Cortex of kidney (tissue), 1 donor: ENCODE measurements at places on chromosomes 11 and 22.

GRCh38 chr22:46274381-46274780, 6.6 kb downstream of the TTC38 start:
- no peak for DNase-seq

GRCh38 chr11:29395555-29396072, 621.2 kb downstream of the KCNA4 start:
- no peak for DNase-seq

DNA sequence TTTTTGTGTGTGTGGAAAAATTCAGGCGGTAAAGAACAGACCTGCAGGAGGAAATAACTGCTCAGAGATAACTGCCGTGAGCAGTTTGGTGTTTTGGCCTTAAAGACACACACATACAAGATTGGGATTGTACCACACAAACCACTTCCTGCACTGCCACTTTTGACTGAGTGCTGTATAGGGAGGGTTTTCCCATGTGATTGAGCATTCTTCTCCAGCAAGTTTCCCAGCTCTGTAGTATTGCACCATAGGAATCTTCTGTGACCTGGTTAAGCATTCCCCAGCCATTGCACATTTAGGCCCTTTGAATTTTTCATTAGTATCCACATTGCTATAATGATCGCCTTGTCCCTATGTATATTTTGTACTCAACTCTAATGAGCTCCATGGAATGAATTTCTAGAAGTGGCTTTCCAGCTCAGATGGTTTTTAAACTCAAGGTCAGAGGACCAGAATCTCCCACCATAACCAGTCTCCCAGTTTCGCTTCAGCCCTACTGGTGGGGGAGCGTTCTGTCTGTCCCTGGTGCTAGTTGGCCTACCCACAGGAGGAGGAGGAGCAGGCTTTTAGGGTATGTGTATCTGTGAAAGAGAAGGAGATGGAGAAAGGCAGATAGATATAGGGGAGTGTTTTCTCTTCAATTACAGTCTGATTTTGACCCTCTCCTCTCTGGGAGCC, 9.3 kb downstream of the CD82 start:
- DNase-seq, result no peak

- no peak for DNase-seq
Observed at GRCh38 chr11:107623183-107623582, 32.2 kb downstream of the ELMOD1 start.

- DNase-seq, result no peak
Observed at GRCh38 chr11:19774817-19775580, 62.4 kb downstream of the NAV2 start.

GRCh38 chr22:24989541-24989951, 37.0 kb downstream of the KIAA1671 start:
- no peak for DNase-seq

- DNase-seq, result no peak
Observed at GRCh38 chr11:14577835-14578529, 57.8 kb upstream of the PSMA1 start.

DNA sequence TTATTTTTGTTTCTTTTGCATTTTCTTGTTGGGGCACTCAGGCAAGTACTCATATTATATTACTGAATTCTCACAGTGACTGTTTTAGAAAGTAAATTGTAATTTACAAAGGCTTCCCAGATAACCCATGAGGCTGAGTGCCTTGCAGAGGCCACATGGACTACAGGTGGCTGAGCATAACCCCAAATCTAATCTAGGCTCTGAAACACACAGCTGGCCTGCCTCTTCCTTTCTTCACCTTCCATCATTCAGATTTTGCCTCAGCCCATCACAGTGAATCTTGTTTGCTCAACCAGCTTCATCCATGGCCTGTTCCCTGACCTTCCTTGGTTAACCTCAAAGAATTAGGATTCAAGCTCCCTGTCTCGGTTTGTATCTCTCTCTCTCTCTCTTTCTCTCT, 78.5 kb upstream of the PRDM11 start:
- DNase-seq, result no peak

- no peak for DNase-seq
Observed at GRCh38 chr22:36831206-36831605, 14.4 kb upstream of the PVALB start.

GRCh38 chr11:26026078-26026477, 305.9 kb upstream of the ANO3 start:
- DNase-seq, result no peak

GRCh38 chr11:10255388-10256125, 38.5 kb downstream of the SBF2 start:
- DNase-seq, result no peak

DNA sequence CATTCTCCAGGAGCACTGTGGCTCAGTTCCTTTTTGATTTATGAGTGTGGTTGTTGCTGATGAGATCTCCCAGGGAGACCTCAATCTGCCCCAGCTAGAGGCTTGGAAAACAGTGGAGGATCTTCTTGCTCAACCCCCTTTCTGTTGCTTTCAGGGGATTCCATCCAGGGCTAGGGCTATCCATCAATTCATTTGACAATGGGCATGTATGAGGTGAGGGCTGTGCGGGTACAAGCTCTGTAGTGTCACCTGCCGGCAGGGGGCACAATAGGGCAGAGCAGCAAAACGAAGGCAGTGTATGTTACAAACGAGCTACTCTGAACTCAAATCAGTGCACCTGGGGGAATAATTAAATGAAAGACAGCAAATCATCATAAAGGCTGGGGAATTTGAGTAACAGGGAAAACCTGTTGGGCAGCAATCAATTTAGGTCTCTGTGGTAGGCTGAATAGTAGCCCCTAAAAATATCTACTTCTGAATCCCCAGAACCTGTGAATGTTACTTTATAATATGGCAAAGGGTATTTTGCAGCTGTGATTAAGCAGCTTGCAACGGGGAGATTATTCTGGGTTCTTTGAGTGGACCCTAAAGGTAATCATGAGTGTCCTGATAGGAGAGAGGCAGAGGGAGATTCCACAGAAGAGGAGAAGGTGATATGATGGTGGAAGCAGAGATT, 170.3 kb upstream of the ZBED5 start:
- no peak for DNase-seq

GRCh38 chr11:69499186-69499917, 17.9 kb downstream of the LINC01488 start:
- DNase-seq, result no peak

GRCh38 chr11:126754591-126755426, 245.8 kb downstream of the KIRREL3 start:
- DNase-seq, result no peak

GRCh38 chr11:10564696-10565318, 3.7 kb downstream of the LYVE1 start:
- no peak for DNase-seq

DNA sequence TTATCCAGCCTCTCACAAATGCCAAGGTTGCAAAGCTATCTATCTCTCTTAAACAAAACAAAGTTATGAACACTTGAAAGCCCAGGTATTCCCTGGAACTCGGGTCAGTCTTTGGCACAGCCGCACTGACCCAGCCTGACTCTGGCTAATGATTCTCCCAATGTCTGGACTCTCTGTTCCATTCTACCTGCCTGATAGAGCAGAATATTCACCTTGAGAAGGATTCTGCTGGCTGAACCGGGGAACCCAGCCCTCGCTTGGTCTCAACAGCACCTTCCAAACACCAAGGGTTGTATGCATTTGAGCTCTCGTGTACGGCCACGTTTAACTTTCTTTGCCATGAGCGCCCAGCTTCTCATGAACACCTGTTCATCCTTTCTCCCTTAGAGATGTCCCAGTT, 116.8 kb downstream of the ZBTB16 start:
- DNase-seq, result no peak

GRCh38 chr11:24233041-24233440, 263.8 kb upstream of the LUZP2 start:
- DNase-seq, result no peak

DNA sequence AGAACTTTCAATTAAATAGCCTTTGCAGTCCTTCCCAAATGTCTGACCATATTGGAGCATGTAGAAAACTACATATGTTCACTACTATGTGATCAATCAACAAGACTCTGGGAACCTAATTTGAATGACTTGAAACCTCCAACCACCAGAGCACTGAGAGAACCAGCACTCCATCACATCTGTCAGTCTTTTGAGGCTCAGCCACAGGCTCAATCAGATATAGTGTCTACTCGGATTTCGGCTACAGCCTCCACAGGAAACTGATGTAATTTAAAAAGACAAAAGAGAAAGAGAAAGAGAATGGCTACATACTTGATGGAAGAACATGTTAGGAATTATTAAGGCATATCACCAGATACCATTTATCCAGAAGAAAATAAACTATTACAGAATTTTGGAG, 859.0 kb downstream of the FAM181B start:
- DNase-seq, result no peak

GRCh38 chr22:37275622-37276021, 6.7 kb upstream of the CYTH4 start:
- no peak for DNase-seq

- DNase-seq, result no peak
Observed at GRCh38 chr11:62842171-62842741, 2.9 kb upstream of the WDR74 start.

GRCh38 chr11:94544646-94545263, 1.0 kb downstream of the FUT4 start:
- DNase-seq, result no peak

DNA sequence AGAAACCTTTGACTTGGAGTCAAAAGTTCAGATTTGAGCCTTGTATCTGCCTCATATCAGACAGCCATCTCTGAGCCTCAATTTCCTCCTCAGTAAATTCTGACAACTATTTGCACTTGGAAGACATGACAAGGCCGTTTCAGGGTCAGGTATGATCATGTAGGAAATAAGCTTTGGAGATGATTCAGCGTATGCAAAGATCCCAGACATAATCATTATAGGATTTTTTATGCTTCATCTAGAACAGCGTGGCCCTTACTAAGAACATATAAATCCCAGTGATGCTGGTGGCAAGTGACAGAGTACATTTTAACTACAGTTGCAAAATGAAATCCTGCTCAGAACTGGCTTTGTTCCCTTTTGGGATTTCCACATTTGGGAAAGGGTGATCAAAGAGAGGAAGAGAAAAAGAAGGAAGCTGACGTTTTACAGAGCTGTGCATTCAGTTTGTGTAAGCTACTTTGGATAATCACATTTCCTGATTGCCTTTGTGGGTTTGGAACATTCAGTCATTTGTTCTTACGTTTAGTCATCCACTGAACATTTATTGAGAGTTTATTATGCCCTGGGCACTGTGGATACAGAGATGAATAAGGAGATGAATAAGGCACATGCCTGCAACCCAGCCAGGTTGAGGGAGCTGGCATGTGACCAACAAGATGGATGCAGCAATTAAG, 81.9 kb upstream of the HEPHL1 start:
- no peak for DNase-seq

DNA sequence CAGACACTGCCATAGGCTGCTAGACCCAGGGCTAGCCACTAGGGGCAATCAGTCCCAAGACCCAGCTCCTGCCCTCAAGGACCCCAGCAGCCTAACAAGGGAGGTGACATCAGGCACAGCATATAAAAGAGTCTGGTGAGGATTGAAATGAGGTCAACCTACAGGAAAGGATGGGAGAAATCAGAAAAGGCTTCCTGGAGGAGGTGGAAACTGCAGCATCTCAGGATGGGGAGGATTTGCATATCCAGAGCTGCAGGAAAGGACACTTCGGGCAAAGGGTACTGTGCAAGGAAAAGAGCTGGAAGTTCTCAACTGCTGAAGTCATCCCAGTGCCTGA, 2.9 kb upstream of the ARFGAP2 start:
- DNase-seq, result no peak

DNA sequence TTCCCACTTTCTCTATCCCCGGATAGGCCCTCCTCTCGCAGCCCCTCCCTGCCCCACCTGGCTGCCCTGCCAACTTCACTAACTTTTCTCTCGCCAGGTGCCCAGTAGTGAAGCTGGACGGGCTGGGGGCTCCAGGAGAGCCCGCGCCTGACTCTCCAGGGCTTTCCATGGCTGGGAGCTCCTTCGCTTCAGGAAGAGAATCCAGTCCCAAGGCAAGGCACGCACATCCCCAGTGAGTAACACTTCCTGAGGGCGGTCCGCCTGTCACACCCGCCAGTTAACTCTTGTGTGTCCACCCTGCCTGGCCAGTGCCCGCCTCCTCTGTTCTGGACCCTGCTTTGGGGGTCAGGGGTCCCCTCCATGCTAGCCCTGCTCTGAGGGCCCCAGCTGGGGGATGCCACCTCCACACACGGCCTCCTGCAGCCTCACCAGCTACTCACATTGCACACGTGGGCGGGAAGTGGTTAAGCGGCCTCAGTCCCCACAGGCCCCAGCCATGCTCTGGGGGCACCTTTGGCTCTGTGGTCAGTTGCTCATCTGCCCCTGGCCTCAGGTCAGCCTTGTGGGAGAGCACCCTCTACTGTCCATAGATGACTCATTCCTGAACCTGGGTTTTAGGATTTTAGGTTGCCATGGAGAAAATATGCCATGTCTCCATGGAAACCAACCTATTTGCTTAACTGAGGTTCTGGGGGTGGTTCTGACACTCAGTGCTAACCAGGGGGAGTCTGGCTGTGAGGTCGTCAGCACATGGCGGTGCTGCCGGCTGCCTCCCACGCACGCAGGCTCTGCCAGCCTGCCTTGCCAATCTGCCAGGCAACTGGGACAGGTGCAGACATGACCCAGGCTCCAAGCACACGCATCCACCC, at the start of gene RIN1:
Gene RIN1, minus strand, starts transcription at position 201 of the 869 bp plus-strand sequence. Its CDS starts 32 bp downstream, at position 169.
- no peak for DNase-seq

DNA sequence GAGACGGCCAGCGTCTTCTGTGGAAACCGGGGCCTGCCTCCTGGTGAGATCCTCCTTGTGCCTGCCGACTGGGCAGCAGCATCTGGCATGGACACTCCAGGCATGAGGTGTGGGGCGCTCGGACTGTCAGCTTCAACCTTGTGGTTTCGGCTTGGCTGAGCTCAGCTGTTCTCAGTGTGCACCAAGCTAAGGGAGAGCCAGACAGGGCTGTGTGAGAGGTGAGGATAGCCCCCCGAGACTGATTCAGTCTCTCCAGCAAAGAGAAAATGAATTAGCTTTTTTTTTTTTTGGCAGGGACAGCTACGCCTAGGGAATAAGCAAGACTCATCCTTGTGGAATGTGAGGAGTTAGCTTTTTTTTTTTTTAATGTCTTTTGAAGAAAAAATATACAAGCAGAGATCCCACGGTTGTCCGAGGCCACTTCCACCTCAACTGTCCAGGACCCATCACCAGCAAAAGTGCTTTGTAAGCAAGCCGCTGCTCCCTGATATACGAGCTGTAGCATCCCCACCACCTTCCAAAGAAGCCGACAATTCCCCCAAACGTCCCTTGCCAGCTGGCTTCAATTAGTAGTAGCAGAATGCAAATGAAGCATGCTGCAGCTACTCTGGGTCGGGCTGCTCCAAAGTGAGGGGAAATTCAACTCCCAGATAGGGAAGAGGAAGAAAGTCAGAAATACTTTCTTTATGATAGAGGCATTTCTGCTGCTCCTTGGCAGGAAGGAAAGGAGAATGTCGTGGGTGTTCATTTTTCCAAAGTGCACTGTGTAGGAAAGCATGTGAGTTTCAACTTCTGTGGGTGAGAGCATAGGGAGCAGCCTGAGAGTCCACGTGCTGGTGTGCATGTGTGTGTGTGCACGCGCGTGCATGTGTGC, 9.7 kb upstream of the THY1 start:
- DNase-seq, result no peak

GRCh38 chr11:121389651-121390050, 62.5 kb upstream of the SORL1 start:
- no peak for DNase-seq
